ENCODE measurements at places on chromosomes 13 and 19.

DNA sequence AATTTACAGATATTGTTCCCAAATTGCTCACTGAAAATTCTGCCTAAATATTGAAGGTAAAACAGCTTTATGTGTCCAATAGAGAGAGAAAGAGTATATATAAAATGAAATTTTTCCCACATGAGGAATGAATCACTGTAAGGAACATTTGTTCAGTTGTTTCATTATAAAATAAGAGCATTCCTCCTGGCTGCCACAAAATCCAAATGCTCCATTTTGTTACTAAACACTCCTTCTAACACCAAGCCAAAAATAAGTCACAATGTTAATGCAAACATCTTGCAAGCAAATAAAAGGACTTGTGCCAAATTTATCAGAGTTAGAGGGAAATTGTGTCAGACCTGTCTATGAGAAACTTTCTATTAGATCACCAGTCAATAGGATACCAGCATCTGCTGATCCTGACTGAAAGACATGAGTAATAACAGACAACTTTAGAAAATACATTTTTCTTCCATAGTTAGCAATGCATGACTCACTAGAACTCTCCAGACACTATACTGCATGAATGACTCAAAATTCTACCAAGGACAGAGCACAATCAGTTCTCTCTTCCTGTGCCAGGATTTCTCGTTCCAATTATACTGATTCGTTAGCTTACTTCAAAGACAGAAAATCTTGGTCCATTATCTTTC lies 83.5 kb upstream of the FNDC3A start:
- DNase-seq = peak; percentile 19

GRCh38 chr13:106186366-106187030 lies 349.0 kb downstream of the EFNB2 start:
- DNase-seq = no peak

GRCh38 chr13:35165205-35165604 lies 223.1 kb downstream of the NBEA start:
- no peak for DNase-seq

DNA sequence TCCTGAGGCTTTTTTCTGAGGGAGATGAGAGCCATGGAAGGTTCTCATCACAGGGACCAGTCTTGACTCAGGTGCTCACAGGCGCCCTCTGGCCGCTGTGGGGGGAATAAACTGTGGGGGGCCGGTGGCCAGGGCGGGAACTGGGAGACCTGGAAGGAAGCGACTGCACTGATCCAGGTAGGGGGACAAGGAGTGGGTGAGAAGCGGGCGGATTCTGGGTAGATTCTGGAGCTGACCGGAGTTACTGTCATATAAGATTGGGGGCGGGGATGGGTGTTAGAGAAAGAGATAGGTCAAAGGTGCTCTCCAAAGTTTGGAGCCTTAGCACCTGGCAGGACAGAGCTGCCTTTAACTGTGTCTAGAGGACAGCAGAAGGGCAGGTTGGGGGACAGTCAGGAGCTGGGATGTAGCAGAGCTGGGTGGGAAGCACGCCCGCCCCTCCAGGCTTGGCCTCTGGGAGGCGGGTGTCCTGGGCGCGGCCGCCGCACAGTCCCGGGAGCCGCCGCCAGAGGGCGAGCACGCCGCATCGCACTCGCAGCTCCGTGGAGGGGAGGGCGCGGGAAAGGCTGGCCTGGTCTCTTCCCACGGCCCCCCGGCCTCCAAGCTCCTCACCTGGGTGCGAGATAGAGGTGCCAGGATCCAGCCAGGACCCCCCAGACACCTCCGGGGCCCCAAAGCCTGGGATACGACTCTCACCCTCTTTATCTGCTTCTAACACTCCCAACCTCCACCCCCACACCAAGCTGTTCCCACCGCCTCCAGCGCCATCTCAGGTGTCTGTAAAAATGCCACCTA lies 4.2 kb upstream of the DAND5 start:
- DNase-seq = no peak

GRCh38 chr13:113029487-113030258 lies 60.7 kb downstream of the MCF2L start:
- DNase-seq = no peak

DNA sequence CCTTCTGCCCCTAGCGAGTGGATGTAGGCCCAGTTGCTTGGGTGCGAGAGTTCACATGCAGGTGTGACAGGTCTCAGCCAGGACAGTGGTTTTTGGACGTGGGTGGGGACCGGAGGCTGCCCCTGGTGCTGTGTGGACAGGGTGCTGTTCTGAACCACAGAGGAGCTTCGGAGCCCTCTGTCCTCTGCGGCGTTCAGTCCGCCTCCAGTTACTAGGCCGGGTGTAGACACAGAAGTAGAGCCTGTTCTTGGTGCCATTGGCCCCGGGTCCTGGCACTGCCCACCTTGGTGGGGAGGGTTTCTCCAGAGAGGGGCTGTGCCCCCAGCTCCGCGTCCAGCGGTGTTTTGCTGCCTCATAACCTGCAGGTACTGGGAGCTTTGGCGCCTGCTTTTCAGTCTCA lies 52.4 kb downstream of the MCF2L start:
- DNase-seq = no peak

- no peak for DNase-seq
Observed at GRCh38 chr13:20475927-20476691, 49.5 kb downstream of the CRYL1 start.

DNA sequence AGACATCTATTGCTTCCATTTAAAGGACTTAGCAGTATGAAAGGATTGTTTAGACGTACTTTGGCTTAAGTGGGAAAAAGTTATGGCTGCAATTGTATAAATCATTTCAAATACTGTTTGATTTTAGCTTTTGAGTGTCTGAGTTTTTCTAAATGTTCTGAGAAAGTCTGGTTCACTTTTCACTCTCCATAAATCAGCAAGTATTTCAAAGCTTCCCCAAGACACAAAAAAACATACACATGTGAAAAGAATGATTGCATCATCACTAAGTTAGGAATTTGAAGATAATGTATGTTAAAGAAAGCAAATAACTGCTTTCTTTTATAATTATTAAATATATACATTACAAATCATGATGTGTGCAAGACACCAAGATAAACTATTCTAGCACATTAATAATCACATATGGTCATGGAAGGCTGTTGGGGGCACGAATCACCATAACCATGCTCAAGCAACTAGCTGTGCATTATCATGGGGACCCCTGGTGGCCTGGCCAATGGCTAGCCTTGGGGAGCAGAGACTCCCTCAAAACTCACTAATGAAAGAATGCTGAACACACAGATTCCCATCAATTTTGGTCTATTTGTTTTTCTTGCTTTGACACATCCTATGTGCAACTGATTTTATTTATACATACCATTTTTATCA lies 111.1 kb downstream of the MIPEP start:
- DNase-seq = no peak

GRCh38 chr13:80873589-80873988 lies 532.7 kb upstream of the SPRY2 start:
- DNase-seq = no peak

DNA sequence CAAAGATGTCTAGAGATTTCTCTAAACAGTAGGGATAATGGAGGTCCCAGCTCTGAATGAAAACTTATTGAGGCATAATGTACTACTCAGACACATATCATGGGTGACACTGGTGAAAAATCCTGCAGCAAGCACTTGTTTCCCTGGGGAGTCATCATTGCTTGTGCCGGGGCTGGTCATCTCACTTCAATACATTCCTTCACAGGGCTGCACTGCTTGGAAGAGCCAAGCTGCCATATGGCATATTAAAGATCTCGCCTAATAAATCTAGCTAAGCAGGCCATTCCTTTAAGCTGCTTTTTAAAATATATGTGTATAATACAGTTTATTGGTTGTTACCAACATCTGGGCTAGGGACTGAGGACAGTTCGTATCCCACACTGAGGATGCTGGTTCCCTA lies 332.2 kb upstream of the GPC6 start:
- DNase-seq = no peak

DNA sequence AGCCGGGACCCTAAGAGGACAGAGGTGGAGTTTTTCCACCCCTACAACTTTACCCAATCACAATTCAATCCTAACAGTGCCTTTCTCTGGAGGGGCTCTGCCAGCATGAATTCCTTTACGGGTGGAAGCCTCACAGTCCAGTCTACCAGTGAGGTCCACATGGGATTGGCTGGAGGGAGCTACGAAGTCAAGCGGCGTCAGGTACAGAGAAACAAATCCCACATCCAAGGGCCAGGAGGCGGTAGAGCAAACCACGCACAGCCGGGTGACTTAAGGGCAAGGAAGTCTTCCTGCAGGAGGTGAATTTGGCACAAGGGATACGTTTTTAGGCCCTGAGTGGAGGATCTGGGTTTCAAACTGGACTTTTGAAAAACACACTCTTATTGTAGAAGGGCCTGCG lies 199.6 kb downstream of the UQCRFS1 start:
- no peak for DNase-seq

DNA sequence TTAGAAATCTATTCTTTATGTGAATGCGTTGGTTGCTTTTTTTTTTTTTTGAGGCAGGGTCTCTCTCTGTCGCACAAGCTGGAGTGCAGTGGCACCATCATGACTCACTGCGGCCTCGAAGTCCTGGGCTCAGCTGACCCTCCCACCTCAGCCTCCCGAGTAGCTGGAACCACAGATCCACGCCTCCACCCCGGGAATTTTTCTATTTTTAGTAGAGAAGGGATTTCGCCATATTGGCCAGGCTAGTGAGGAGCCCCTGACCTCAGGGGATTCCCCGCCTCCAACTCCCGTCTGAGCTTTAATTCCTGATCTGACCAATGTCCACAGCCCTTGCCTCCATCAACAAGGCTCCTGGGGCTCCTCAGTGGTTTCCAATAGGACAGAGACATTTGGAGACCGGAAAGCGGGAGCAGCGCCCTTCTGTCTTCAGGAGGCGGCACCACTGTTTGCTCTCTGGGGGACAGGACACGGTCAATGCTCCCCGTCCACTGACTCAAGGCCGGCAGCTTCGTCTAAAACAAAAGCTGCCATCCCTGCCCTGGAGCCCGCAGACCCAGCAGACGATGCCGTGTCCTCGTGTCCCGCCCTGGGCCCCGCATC lies 503 bp downstream of the TUBA3C start:
- DNase-seq = no peak

- DNase-seq = no peak
Observed at GRCh38 chr13:40667622-40667978, 1.2 kb upstream of the FOXO1 start.

DNA sequence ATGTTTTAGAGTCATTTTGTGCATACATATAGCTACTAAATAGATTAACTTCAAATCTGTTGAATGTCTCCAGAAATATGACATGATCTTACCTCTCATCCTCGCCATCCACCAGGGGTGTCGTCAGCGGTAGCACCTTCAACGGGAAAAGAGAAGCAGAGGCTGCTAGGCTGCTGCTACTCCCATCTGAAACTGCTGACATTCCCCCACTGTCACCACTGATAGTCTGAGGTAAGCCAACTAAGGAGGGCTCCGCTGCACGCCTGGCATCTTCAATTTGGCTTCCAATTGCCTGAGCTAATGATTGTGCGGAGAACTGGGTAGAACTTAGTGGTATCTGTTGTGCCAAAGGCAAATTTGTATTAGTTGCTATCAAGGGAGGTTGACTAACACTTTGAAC lies 3.1 kb downstream of the TSC22D1 start:
- DNase-seq = no peak
